ENCODE measurements at places on chromosomes 7 and 10. TPM values are rescaled to one million over a fixed set of nuclear protein-coding genes. Genes with fewer than 3 reads are reported as not detected.

DNA sequence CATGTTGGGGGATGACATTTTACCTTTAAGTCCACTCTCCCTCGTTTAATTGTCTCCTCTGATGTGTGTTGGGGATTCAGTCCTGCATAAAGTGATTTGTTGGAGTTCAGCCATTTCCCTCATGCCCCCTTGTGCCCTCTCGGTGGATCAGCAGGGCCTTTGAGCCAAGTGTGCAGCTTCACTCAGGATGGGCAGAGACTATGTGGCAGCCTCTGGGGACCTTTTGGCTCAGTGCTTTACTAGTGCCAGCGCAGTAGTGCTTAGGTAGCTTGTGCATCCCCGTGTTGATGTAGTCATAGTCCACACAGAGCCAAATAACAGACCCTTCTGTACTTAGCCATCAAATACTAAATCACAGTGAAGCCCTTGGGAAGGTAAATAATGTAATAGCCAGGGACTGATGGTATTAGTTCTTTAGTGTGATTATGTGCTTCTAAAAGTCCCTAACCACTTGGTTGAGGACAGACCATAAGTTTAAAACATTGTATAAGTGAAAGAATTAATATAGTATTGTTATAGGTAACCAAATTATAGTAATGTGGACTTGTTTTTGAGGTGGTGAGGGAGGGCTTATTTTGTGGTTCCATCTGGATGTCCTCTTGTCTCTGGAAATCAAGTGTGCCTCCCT lies 11.4 kb downstream of the BUB3 start:
- no peak overlapping the region for H3K27ac ChIP-seq
- H3K4me3 ChIP-seq, result no peak overlapping the region
- no peaks in the 10 kb centered on the region for H3K27me3 ChIP-seq
- peaks cover 77% of the 10 kb centered on the region for H3K36me3 ChIP-seq

DNA sequence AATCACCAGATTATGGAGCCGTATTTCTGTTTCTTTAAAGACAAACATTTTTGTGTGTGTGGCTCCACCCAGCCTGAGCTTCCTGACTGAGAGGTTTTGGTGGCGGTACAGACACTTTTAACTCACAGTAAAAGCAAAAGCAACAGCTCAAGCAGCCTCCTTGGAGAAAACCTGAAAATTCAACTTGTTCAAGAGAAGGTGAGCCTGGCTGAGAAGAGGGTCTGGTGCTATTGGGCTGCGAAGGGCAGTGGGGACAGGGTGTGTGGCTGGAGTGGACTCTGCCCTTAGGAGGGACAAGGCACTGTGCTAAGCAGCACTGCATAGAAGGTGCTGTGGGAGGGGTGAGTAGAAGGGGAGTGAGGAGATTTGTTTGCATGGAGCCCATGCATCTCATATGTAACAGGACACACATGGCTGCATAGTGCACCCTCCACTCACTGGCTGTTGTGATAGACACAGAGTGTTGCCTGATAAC lies at the start of gene GIMAP7:
Gene GIMAP7, plus strand, starts transcription at position 125 of the 475 bp plus-strand sequence. CDS start 5,103 bp downstream, outside the sequence.
- no peaks in the 10 kb centered on the region for H3K36me3 ChIP-seq
- peaks cover 8% of the 10 kb centered on the region for H3K4me1 ChIP-seq
- no peak for DNase-seq
- H3K4me3 ChIP-seq, result peak within 1 kb of the TSS; percentile 17

- H3K4me1 ChIP-seq, result no peaks in the 10 kb centered on the region
- no peak overlapping the region for H3K4me3 ChIP-seq
- no peaks in the 10 kb centered on the region for H3K27me3 ChIP-seq
- DNase-seq, result no peak
- H3K36me3 ChIP-seq, result peaks cover 51% of the 10 kb centered on the region
These were observed 244.2 kb downstream of the CCDC3 start for GRCh38 chr10:12757351-12757750.

- DNase-seq, result no peak
- no peak overlapping the region for H3K27ac ChIP-seq
- no peaks in the 10 kb centered on the region for H3K4me1 ChIP-seq
These were observed 36.1 kb upstream of the ZNF138 start for GRCh38 chr7:64758151-64758550.

DNA sequence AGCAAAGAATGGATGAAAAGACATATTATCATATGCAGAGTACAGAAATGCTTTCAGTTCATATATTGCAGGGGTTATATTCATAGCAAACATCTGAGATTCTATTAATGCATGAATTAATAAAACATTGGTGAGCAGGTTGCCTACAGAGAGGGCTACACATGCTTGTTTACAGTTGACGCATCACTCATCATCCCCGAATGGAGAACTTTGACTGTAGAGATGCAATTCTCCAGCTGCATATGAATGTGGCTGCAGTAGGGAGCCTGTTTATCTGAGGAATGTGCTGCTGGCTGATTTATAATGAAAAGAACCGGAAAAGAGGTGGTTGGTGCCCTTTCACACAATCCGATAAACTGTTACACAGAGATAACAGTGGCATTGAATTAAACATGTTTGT lies 116.5 kb downstream of the GRM3 start:
- no peak overlapping the region for H3K27ac ChIP-seq
- H3K4me3 ChIP-seq, result no peak overlapping the region
- peaks cover 8% of the 10 kb centered on the region for H3K27me3 ChIP-seq
- no peaks in the 10 kb centered on the region for H3K36me3 ChIP-seq
- H3K4me1 ChIP-seq, result no peaks in the 10 kb centered on the region

DNA sequence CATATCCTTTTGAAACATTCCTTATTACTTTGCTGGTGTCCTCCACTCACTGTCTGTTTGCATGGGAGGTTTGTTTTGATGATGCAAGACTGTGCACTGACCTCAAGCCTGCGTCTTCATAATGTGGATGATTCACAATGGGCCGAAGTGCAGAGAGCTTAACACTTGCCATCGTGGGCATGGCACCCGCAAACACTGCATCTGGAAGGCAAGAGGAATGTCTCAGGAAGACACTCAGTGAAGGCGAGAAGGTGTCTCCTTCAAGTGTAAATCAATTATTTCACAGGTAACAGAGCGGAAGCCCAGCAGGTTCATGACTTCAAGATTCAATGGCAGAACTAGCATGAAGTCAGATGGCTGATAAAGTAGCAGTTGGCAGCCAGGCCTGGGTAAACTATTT lies 98.1 kb downstream of the DPY19L1 start:
- no peak overlapping the region for H3K4me3 ChIP-seq
- DNase-seq, result no peak
- H3K4me1 ChIP-seq, result no peaks in the 10 kb centered on the region
- no peaks in the 10 kb centered on the region for H3K27me3 ChIP-seq
- peaks cover 14% of the 10 kb centered on the region for H3K36me3 ChIP-seq

- H3K36me3 ChIP-seq, result no peaks in the 10 kb centered on the region
- DNase-seq, result no peak
- H3K27me3 ChIP-seq, result no peaks in the 10 kb centered on the region
- no peak overlapping the region for H3K27ac ChIP-seq
These were observed 558.9 kb downstream of the REEP3 start for GRCh38 chr10:64080071-64080470.

DNA sequence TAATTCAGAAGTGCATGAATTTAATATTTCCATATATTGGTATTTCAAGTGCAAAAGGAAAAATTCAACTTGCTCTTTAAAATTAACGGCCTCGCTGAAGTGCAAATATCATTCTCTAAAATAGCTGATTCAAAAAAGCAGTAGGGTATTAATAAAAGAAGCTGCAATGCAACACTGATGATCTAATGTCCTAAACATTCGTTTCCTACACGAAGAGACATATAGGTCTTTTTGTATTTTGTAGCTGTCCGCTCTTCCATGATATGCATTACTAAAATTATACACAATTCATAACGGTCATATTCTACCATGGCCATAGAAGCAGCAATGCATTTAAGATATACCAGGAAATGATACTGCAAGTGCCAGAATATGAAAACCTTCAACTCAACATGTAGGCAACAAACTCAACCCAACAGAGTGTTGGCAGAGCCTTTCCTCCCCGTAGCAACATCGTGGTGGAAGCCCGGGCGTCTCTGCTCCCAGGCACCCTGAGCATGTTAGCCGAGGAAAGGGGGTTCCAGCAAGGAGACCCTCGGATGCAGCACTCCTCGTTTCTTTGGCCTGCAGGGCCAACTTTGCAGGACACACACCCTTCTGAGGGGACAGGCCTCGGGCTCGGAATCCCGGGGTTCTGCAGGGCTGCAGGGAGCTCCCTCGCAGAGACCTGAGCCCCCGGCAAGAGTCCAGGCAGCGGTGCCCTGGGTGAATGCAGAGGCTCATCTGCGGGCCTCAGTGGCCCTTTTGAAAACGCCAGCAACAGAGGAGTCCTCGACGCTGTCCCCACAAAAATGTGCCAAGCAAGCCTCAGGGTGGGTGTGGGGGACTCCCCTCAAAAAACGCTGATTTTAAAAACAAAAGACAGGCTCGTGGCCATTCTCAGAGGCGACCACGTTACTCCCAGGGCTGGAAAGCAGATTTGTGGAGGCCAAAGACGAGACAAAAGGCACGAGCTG lies 1.6 kb downstream of the FAM171A1 start:
- H3K4me3 ChIP-seq, result peak overlapping the region; percentile 55
- H3K36me3 ChIP-seq, result no peaks in the 10 kb centered on the region
- no peak overlapping the region for H3K27ac ChIP-seq
- no peak for DNase-seq

DNA sequence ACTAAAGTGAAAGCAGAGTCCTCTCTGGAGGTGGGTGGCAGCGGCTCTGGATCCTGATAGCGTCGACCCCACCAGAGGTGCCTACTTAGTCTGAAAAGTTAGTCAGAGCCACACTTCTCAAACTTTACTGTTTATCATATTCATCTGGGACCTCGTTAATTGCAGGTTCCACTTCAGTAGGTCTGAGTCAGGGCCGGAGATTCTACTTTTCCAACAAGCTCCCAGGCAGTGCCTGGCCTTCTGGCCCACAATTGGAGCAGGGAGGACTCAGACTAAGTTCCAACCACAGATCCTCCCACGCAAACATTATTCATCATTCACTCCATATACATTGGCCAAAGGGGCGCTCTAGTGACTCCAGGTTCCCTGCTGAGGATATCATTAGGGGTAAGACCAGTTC lies 78.1 kb downstream of the VSTM4 start:
- H3K27ac ChIP-seq, result no peak overlapping the region
- DNase-seq, result no peak
- H3K4me3 ChIP-seq, result no peak overlapping the region
- H3K27me3 ChIP-seq, result no peaks in the 10 kb centered on the region
- H3K36me3 ChIP-seq, result no peaks in the 10 kb centered on the region

- H3K27ac ChIP-seq, result no peak overlapping the region
- no peaks in the 10 kb centered on the region for H3K27me3 ChIP-seq
- no peaks in the 10 kb centered on the region for H3K4me1 ChIP-seq
- H3K4me3 ChIP-seq, result no peak overlapping the region
- DNase-seq, result no peak
These were observed 24.3 kb downstream of the UBN2 start for GRCh38 chr7:139255290-139255689.

DNA sequence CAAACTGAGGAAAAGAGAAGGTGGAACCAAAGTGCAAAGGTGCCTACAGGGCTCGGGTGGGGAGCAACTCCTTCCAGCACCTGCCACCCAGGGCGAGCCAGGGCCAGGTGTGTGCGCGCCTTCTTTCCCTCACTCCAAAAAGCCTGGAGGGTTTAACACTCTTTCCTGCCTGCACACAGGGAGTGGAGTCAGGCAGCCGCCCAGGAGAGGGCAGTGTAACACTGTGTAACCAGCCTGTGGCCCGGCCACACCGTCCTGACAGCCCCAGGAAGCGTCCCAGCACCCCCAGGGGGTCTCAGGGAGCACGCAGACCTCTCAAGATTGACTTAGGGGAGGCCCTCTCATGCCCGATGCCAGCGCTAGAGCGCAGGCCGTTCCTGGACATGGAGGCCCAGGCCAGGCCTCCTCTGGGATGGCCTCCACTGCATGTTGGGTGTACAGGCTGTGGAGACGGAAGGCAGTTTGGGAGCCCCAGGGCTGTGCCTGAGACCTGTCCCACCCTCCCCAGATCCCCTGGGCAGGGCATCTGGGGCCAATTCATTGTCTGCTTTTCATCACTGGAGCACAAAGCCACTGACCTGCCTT lies 13.4 kb downstream of the BRI3 start:
- H3K4me3 ChIP-seq, result no peak overlapping the region
- H3K36me3 ChIP-seq, result peaks cover 30% of the 10 kb centered on the region
- peak; percentile 49 for DNase-seq

DNA sequence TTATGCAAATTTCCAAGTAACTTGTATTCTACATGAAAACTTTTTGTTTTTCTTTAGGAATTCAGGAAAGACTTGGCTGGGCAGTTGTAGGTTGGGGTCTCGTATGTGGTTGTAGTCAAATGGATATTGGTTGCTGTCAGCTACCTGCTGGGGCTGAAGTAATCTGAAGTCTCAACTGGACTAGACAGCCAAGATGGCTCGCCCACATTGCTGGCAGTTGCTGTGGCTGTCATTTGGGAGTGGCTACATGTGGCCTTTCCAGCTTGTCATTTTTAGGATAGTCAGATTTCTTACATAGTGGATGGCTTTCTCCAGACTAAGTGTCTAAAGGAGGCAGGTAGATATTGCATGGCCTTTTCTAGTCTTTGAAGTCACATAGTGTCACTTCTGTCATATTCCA lies 32.6 kb downstream of the EXOC6 start:
- no peak for DNase-seq
- no peak overlapping the region for H3K4me3 ChIP-seq
- H3K4me1 ChIP-seq, result peaks cover 23% of the 10 kb centered on the region
- no peaks in the 10 kb centered on the region for H3K27me3 ChIP-seq
- H3K36me3 ChIP-seq, result no peaks in the 10 kb centered on the region
- H3K27ac ChIP-seq, result no peak overlapping the region

DNA sequence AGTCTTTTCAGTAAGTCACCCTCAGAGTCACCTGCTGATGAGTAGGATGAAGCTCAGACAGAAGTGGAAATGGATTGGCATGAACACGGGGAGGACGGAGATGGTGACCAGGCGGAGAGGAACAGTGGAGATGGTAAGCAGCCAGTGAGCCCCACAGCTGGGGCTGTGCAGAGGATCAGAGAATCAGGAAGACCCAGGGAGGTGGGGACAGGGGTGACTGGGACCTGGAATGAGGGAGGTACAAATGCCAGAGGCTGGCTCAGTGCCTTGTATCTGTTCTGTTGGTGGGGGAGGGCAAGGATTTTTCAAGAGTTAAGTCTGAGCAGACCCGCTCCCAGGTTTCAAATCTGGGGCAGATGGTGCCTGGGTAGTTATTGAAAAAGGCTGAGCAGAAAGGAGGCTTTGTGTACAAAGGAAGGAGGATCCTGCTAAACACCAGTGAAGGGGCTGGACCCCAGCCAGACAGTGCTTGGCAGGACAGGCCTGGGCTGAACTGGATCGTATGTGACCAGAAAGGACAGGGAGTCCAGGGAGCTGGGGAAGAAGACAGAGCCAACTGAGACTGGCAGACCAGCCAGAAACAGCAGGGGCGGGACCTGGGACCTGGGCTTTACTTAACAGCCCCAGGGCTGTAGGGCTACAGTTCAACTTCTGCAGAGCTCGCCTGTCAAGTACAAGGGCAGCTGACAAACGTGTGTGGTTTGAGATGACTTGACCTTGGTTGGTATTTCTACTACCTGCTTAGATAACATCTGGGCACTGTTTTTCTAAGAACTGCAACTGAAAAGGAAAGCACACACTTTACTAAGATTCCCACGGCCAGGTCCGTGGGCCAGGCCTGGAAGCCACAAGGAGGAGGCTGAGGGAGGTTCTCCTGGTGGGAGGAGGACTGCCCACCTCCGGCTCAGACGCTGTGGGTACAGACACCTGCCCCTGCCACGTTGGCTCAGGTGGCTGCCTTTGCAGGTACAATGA lies 13.2 kb upstream of the FRMPD2 start:
- H3K27me3 ChIP-seq, result no peaks in the 10 kb centered on the region
- no peaks in the 10 kb centered on the region for H3K36me3 ChIP-seq
- H3K4me1 ChIP-seq, result peaks cover 30% of the 10 kb centered on the region

- peaks cover 5% of the 10 kb centered on the region for H3K4me1 ChIP-seq
- no peak for DNase-seq
- no peaks in the 10 kb centered on the region for H3K36me3 ChIP-seq
- H3K27ac ChIP-seq, result no peak overlapping the region
These were observed 2.2 kb downstream of the HOXA5 start for GRCh38 chr7:27141137-27141922.

Gene PTEN
- 172 TPM for total RNA-seq

Gene GIMAP6
- total RNA-seq, result 0.17 TPM

Measured in activated B cell treated with CpG ODN at 0.5 μM for 24 hours (primary cell).